ENCODE measurements at places on chromosomes 6 and 20. TPM values are rescaled to one million over a fixed set of nuclear protein-coding genes. Genes with fewer than 3 reads are reported as not detected.

DNA sequence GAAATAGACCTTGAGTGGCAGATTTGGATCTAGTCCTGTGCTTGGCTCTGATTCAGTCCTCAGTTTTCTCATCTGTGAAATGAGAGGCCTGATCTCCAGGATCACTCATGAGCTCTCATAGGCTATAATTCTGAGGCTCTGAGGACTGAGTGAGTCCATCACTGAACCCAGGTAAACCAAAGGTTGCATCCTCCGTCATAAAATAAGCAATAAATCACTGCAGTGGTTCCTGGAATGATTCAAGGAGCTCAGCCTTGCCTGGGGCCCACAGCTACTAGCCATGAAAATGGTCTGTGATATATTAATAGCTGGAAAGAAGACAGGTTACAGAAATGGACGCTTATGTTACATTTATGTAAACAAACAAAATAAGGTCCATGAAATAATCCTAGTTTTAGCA lies 124.8 kb downstream of the MAP3K7 start:
- DNase-seq, result no peak

DNA sequence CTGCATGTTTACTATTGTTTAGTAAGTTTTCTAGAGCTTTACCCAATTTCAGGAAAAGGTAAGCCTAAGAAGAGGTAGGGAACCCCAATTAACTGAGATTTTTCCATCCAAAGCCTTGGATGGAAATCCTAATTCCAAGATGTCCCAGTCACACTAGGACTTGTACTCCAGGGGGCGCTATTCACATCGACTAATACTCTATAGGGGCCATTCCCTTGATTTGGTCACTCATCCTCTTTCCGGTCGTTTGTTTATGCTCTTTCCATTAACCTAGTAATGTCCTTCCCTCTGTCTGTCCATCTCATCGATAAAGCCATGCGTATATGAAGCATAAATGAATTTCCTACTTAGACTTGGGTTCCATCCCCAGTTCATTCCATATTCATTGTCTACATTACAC lies 80.8 kb upstream of the FUCA2 start:
- DNase-seq, result no peak

DNA sequence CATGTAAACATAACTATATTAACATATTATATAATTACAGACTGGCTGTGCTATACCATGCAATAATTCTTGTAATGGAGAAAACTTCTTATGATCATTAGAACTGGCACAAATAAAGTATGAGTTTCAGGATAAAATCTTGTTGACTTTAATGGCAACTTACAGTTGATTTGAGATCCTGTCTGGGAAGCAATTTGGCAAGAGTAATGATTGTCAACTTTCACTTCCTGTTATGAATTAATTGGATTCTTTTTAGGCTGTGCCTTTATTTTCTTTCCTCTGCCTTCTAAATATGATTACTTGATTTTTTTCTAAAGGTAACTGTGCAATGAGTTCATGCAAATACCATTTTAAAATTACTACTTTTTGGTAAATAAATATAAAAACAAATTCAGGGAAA lies 158.1 kb upstream of the B3GAT2 start:
- DNase-seq, result no peak

- peak; percentile 29 for DNase-seq
These were observed 29.0 kb upstream of the GTSF1L start for GRCh38 chr20:43755851-43756250.

DNA sequence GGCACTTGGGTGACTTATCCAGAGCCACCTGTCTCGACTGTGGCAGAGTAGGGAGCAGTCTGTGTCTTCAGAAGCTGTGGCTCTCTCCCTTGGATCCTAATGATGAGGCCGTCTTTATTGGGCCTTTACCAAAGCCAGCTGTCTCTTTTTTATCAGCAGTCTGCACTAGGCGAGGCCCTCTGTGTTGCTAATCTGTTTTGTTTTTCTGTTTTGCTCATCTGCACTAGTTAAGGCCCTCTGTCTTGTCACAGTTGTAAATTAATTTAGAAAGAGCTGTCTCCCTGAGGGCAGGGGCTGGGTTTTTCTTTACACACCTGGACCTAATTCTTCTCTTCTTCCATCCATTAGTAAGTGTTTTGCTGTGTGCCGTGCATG lies 45.0 kb downstream of the CDS2 start:
- no peak for DNase-seq

GRCh38 chr20:14384416-14385175 lies 47.2 kb upstream of the FLRT3 start:
- peak; percentile 36 for DNase-seq

DNA sequence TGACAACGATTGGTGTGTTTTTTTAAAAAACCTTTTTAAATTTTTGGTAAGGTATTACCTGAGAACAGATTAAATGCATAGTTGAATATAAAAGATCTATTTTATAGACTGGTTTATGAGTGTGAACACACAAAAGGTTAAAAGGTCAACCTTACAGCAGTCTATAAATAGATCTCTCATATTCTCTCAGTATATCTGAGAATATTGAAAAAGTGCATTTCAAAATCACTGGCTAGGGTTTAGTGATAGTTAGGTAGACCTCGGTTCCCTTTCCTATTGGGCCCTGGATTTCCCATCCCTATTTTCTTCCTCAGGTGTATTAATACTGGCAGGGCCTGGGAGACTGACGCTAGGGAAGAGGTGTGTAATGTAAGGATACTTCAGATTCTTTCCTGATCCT lies 723 bp upstream of the ZNF451 start:
- no peak for DNase-seq

DNA sequence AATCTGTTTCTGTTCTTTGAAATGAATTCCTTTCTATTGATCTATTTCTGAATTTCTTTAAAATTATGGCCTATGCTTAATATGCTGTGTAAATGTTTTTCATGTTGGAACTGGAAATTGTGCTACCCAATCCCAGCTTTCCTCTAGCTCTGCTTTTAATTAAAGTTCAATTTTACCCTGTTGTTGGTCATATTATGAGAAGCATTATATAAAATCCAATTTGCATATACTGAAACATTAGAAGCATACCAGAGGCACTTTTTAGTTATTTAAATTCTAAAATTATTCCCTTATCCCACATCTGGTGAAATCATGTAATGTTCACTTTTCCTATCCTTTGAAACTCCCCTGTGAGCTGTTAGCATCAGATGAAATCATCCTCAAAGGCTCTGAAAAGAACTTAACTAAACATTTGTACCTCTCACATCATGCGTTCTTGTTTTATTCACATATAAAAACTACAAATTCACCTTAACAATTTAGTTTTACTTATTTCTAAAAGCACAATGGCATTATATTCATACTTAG lies 160.6 kb upstream of the COL21A1 start:
- DNase-seq, result no peak

Gene GRM1
- under 0.01 TPM for total RNA-seq

DNA sequence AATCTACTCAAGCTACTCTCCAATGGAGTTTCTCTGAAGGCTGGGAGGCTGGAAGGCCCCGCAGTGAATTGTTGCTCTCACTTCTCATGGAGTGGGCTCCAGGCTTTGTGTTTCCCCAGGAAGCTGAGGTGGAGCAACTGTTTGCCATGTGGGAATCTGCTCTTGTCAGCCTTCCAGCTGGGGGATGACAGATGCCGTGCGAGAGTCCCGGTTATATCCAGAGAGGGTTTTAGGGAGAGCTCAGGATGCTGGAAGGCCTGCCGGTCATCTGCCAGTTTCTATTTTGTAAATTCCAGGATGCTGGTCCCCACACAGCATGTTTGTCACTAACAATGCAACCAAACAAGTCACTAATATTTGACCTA lies 98.2 kb upstream of the NAA20 start:
- DNase-seq, result no peak

Gene TJAP1
- 24.4 TPM for total RNA-seq

Gene FAM209A
- not detected for total RNA-seq

- DNase-seq, result no peak
These were observed 101.2 kb upstream of the SNX9 start for GRCh38 chr6:157721830-157722229.

Gene FAM209B
- total RNA-seq, result not detected

DNA sequence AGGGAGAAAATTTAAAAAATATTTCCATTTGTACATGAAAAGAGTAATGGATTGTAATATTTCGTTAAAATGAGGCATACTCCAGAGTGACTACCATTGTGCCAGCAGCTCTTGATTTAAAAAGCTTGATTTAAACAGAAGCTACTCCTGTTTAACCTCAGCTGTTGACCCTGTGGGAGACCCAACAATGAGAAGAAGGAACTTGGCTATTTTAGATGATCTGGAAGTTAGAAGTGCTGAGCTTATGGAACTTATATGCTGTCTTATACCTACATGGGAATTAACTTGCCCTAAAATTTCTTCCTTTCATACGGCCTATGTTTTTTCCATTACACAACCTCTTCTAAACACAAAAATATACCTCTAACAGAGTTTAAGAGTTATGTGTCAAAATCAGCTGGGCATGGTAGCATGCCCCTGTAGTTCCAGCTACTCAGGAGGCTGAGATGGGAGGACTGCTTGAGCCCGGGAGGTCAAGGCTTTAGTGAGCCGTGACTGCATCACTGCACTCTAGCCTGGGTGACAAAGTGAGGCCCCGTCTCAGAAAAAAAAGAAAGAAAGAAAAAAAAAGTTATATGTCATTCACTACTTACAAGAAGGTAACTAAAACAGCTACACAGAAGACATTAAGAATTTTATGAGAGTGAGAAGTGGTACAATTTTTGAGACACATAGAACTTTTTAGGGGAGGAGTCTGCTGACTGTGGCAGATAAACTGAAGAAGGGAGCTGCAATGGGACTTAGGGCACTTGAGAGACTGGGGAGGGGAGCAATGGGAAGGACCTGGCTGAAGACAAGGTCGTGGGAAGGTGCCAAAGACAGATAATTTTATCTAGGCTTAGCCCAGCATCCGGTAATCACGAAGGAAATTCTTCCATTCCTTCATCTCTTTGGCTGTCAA lies 139.9 kb downstream of the MYB start:
- no peak for DNase-seq

DNA sequence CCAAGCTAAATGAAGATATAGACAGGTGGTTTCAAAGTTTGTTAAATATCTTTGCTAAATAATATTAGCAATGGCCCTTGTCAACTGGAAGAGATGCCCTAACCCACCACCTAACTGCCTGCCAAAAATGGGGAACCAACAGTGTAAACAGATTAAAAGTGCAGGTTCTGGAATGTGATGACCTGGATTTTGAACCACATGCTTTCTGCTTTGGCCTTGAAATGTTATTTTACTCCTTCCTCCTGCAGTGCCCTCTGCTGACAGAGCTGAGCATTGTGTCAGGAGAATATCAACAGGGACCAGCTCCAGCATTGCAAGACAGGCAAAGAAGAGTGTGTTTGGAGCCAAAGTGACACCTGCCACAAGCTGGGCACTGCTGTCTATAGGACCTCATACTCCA lies 226.6 kb downstream of the MYLK4 start:
- no peak for DNase-seq

Gene PTCRA
- total RNA-seq, result not detected

DNA sequence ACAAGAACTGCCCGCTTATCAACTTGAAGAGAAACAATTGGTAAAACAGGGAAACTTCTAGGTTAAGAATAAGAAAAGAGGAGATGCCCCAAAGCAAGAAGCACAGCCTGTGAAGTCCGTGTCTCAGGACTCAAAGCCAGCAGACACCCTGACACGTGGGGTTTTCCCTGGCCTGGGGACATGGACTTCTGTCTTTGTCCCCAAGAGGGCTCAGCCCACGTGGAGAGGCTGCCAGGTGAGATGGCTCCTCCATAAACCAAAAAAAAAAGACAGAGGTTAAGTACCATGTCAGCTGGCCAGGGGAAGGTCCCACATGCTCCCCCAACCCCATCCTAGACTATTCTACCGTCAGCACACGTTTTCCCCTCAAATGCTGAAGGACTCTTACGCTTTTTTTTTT lies 9.9 kb downstream of the SERPINB6 start:
- no peak for DNase-seq

DNA sequence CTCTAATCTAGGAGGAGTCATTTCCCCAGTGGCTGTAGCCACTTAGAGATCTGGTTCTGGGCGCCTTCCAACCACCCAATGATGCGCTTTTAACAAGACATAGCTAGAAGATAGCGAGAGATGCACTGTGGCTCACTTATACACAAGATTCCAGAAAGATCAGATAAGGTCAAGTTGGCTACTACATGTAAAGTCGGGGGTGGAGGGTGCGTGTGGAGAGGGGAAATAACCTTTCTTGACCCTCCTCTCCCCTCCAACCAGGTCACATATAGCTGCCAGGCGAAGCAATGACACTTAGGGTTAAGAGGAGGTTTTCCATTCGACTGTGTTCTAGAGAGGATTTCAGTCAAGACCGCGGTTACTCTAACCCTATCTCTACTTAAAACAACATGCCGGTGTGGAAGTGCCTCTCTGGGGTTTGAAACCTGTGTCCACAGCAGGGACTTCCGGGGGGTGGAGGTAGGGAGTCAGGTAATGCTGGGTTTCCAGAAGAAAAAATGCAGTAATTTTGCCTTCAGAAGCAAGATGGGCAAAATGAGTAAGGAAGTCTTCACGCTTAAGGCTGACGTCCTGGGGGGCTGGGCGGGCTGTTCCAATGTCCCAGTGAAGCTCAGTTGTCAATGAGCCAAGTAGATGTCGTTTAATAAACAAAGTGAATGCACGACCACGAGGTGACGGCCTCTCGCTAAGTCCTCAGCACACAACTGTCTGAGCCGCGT lies 1.8 kb upstream of the SIM1 start:
- DNase-seq, result no peak

DNA sequence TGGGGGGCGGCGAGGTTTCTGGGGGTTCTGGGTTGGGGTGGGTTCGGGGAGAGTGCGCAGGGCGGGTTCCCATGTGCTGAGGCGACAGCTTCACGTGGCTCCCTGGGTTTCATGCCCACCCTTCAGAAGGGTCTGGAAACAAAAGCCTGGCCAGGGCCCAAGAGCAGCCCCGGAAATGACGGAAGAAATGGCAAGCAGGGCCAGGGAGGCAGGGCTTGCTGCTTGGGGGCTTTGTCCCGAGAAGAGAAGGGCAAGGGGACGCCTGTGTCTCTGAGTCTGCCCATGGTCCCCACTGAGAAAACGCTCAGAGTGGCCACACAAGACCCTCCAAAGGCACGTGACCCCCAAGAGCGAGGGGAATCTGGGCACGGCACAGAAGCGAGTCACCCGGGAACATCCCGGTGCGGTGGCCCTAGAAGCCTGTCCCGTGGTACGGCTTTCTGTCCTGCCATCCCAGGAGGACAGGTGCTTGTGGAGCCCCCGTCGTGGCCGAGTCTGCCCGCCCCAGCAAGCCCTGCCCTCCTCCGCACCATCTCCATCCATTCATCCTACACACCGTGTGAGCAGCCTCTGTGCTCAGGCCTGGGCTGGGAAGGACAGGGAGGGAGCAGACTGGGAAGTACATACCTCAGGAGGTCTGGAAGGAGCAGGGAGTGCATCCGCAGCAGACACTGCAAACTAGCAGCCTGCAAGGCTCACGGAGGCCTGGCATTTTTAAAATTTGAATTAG lies 9.0 kb downstream of the NPEPL1 start:
- DNase-seq, result no peak

GRCh38 chr20:2602046-2602735 lies 50.2 kb upstream of the NOP56 start:
- DNase-seq, result no peak

Gene JPH2
- total RNA-seq, result under 0.01 TPM

Gene CDH22
- total RNA-seq, result not detected

Gene MICB
- total RNA-seq, result 3.4 TPM

- DNase-seq, result peak; percentile 22
These were observed 22.9 kb downstream of the DEK start for GRCh38 chr6:18241208-18242038.

GRCh38 chr6:42428326-42429041 lies 23.2 kb downstream of the TRERF1 start:
- peak; percentile 61 for DNase-seq
